ENCODE measurements at places on chromosomes 5 and 9.

GRCh38 chr5:67301285-67301903 lies 104.8 kb upstream of the CD180 start:
- peak; percentile 90 for DNase-seq

- no peak for DNase-seq
Observed at GRCh38 chr9:116202219-116202912, 48.8 kb downstream of the PAPPA start.

- peak; percentile 39 for DNase-seq
Observed at GRCh38 chr9:93684806-93685543, 108.6 kb downstream of the PHF2 start.

- peak; percentile 55 for DNase-seq
Observed at GRCh38 chr5:60586307-60586901, 113.6 kb downstream of the DEPDC1B start.

DNA sequence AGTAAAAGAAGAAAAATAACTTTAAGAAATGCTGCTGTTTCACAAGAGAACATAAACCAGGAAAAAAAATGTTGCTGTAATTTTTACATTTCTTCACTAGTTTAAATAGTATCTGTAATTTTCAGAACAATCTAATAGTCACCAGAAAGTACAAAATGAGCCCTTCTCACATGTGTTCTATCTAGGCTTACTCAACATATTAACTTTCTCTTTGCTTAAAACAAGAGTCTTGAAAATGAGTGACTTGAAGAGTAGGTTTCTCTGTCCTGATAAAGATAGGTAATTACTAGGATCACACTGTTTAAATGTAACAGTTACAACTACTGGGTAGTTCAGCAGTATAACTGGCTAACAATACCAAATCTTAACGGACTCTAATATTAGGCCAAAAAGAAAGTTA lies 37.5 kb downstream of the CLINT1 start:
- no peak for DNase-seq

DNA sequence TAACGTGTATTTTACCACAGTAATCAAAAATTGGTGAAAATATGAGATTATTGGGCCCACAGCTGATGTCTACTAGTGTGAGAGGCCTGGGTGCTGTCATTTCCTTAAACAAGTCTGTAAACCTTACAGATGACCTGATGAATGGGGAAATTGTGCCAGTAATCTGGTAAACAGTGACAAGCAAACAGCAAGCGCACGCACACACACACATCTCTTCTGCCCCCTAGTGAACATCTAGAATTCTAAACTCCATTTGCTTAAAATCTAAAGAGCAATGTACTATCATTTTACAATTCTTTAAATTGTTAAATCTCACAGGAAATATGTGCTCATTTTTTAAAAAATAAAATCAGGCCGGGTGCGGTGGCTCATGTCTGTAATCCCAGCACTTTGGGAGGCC lies 7.5 kb upstream of the RAPGEF1 start:
- DNase-seq: peak; percentile 74

DNA sequence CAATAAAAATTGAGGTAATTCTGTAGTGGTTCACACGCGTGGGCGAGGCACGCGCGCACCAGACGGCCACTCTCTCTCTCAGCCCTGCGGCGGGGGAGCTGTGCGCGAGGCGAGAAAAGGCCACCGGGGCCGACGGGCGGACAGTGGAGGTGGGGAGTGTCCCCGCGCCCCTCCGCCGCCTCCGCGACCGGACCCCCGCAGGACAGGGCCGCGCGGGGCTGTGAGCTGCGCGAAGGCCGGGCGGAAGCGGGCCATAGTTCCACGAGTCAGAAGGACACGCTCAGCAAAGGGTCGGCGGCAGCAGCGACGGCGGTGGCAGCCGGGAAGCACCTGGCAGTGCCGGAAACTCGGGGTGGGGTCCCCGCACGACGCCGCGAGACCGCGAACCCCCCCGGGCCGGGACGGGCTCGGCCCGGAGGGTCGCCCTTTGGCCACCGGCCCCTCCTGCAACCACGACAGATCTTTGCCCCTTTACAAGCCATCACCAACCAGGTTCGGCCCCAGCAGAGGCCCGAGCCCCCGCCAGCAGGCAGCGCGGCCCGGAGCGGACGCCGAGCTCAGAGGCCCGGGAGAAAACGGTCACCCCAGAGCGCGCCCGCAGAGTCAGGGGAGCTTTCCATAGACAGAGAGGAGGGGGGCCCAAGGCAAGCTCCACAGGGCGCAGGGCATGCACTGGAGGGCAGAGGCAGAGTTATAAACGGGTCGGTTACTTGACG lies 60.9 kb downstream of the ZNF354C start:
- DNase-seq: no peak

GRCh38 chr5:112733586-112733985 lies 4.1 kb upstream of the APC start:
- DNase-seq: no peak

GRCh38 chr5:119021149-119021732 lies 32.9 kb upstream of the DTWD2 start:
- no peak for DNase-seq

DNA sequence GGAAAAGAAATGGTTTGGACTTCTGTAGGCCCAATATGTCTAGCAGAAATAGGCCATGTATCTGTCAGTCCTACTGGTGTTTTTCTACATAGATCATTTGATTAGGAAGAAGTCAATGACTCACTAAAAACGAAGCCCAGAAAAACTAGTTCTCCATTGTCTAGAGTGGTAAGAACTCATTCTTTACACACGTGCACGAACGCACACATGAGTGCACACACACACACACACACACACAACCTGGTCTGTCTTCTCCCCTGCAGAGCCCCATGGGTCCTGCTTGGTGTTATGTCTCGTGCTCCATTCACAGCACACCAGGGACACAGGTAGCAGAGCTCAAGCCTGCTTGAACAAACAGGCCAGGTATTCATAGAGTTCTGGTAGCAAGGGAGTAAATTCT lies 14.9 kb upstream of the FCN1 start:
- no peak for DNase-seq

GRCh38 chr9:134005381-134005780 lies 13.3 kb upstream of the VAV2 start:
- no peak for DNase-seq

- DNase-seq: no peak
Observed at GRCh38 chr9:38393128-38393796, 760 bp downstream of the ALDH1B1 start.

DNA sequence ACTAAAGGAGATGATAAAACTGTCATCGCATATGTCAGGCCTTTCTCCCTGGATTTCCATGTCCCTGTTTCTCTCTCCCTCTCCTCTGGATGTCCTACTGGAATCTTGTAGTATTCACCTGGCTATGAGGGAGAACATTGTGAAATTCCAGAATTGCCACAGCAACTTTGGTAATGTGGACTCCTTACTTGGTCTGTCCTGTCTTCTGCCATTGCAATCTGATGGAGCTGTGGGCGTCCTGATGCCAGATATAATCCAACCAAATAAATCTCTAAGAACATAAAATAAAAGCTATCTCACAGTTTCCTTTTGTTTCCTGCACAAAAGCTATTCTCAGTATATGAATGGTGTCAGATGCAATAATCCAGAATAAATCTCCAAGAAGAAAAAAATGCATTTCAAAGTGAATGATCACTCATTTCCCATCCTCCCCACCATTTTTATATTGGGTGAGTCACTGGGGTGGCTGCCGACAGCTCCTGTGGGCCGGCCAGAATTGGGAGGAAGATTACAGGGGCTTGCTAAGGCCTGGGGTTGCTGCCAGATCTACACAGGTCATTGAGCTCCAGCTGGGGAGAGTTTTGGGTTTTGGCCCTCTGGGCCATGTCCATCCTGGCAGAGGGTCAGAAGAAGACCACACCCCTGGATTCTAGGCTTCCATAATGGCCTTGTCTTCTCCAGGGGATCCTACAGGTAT lies 160.7 kb upstream of the PITX1 start:
- no peak for DNase-seq

GRCh38 chr5:141858079-141858765 lies 20.0 kb downstream of the PCDH1 start:
- DNase-seq: no peak
